ENCODE measurements at places on chromosomes 7 and 10. TPM values are rescaled to one million over a fixed set of nuclear protein-coding genes. Genes with fewer than 3 reads are reported as not detected.

Gene ATXN7L1
- 5.7 TPM for total RNA-seq

Gene RSPH10B2
- total RNA-seq, result not detected

Gene EXOC6
- total RNA-seq, result 13.4 TPM

Gene RNF133
- 0.50 TPM for total RNA-seq

Gene SPDYE2
- total RNA-seq, result not detected

DNA sequence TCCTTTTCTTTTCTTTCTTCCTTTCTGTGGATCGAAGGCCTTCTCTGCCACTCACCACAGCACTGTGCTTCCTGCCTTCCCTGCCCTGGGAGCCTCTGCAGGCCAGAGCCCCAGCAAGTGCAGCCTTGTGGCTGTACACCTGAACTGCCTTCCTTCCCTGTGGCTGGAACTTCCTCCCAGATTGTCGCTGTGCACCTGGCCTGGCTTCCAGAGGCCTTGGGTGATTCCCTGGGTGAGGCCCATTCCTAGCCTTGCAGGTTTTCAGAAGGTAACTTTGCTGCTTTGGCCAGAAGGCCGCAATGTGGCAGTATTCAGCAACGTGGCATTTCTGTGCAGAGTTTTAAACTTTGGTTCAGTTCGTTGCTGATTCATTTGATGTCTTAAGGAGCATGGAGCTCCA lies 50.1 kb upstream of the RASGEF1A start:
- no peak for DNase-seq

DNA sequence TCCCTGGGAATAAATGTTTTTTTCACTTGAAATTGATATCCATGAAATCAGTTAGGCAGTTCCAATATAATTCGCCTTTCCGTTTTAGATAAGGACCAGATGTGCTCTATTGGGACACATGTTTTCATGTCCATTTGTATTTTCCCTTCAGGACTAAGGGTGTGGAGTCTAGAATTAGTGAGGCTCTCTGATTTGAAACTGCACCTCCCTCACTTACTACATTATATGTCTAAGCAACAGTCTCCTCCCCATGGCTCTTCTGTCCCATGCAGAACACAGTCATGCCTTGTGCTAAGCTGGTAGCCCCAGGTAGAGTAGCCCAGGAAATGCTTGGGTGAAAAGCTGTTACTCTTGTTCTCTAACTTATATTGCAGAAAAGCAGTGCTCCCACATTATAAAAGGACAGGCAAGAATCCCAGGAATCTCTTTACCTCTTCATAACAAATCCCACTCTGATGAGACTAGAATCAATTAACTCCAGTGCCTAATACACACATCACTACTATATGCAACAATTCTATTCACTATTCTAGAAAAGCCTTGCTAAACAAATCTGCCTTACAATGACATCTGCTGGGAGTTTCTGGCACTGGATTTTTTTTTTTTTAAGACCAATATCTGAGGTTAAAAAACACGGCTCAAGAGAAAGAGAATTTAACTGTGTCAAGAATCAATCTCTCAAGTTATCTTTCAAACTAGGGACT lies 293.9 kb downstream of the SNX13 start:
- DNase-seq, result no peak

DNA sequence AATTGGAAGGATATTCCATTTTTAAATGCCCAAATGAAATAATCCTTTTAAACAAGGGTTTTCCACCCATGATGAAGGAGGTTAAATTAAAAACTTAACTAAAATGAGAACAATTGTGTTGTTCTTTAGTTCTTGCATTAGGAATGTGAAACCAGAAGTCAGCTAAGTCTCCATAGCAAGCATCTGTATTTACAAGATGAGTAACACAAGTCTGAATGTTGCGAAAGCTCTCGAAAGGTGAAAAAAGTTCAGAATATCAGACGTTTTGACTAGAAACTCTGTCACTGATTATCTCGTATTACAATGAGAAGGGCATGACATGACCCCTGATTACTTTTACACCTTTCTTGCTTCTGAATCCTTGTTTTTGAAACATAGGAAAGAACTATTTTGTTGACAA lies 149.6 kb downstream of the BICC1 start:
- no peak for DNase-seq

GRCh38 chr10:95841661-95842498 lies 65.9 kb upstream of the CC2D2B start:
- no peak for DNase-seq

- DNase-seq, result no peak
These were observed 27.2 kb downstream of the ATE1 start for GRCh38 chr10:121900443-121901174.

DNA sequence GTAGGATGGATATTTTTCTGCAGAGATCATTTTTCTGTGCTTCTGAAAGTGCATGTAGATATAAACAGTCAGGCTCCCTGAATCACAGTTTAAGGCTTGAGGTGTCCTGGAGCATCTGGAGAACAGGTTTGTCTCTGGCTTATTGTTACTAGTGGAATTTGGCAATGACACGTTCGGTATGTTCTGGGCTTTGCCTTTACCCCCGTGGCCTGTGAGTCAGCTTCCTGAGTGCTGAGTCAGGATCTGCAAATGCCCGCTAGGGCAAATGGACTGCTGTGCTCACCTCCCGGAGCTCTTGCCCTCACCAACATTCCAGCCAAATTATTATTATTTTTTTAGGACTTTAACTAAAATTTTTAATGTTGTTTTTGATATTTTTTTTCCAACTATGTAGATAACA lies 192.5 kb upstream of the PRSS1 start:
- DNase-seq, result peak; percentile 39

DNA sequence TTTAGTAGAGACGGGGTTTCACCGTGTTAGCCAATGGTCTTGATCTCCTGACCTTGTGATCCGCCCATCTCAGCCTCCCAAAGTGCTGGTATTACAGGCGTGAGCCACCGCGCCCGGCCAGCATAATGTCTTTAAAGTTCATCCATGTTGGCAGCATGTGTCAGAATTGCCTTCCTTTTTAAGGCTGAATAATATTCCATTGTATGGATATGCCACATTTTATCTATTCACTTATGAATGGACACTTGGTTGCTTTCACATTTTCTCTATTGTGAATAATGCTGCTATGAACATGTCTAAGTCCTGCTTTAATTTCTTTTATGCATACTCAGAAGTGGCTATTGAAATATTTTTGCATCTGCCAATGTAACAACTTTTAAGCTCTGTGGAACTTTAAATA lies 754.0 kb upstream of the GALNT17 start:
- DNase-seq, result no peak

DNA sequence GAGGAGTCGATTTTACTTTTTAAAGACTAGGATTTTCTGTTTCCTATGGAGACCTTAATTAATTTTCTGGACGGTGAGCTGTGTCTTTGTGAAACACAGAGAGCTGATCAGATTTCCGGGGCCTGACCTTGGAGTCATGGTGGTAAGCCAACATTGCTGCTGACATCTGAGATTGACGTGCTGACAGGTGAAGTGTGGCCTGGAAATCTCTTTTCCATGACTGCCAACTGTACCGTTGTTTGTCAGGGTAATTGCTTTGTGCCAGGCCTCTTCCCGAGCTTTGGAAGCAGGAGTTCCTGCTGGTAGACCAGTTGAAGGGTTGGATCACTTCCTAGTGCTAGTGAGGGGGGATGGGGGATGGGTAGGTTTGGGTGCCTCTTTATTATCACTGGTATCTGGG lies 71.2 kb downstream of the ADRA2A start:
- DNase-seq, result no peak

- peak; percentile 45 for DNase-seq
These were observed 150.9 kb upstream of the KLF6 start for GRCh38 chr10:3935933-3936359.
